ENCODE measurements at places on chromosomes 2 and 18.

- no peak for DNase-seq
These were observed 7.0 kb downstream of the USP34 start for GRCh38 chr2:61463769-61464475.

DNA sequence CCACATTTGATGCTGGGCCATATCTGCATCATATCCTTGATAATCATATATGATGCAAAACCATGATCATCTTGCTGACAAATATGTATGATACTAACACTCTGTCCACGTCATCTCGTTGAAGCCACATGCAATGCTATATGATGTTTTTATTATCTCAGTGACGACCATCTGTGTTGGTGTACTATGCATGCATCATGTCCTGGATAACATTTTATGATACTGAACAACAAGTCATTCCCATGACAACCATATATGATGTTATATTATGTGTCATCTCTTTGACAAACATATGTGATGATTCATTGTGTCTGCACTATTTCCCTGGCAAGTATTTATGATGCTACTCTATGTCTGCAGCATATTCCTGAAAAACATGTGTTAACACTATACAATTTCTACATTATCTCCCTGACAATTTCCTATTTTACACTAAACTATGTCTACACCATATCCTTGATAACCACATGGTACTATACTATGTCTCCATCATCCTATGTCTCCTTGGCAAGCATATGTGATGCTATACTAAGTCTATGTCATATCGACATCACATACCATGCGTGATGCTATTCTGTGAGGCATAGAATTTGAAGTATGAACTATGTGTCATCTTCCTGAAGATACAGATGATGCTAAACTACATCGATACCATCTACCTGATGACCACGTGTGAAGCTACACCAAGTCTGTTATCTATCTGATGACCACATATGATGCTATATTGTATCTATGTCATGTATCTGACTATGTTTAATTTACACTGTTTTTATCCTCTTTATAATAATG is 37.0 kb downstream of the DAW1 start:
- no peak for DNase-seq

GRCh38 chr2:238635647-238636051 is 208.9 kb downstream of the ASB1 start:
- DNase-seq = no peak

- DNase-seq = no peak
These were observed 1.3 kb upstream of the PSMD14 start for GRCh38 chr2:161306919-161307318.

DNA sequence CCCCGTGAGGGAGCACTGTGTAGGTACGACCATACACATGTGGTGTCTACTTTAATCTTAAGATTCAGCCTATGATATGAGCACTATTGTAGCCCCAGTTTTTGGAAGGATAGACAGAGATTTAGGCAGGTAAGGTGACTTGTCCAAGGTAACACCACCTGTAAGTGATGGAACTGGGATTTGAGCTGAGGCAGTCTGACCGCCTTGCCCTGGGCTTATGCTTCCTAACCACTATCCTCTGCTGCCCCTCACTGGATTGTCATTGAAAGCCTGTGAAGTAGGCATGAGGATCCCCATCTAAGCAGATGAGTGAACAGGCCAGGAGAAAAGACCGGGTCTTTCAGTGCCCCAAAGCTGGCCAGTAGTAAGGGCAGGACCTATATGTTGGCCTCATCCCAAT is 343.8 kb downstream of the CYRIA start:
- no peak for DNase-seq

DNA sequence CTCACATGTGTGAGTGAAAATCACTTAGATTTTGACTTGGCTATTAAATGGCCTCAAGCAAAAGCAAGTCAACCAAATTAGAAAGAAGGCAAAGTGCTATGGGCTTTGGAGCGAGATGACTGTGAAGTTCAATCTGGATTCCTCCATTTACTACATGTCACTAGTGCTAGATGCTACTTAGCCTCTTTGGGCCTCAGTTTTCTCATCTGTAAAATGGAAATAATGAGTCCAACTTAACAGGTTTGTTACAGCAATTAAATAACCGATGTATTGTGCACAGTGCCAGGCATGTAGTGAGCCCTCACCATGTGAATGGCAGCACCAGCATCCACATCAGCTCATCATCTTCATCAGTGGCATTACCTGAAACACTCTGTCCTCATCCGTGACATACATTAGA is 376.3 kb downstream of the MTX2 start:
- no peak for DNase-seq

Data from central memory CD4-positive, alpha-beta T cell (primary cell).